Ascending aorta (tissue), 2 donors: ENCODE measurements at places on chromosomes 3 and 15. TPM values are rescaled to one million over a fixed set of nuclear protein-coding genes. Genes with fewer than 3 reads are reported as not detected.

- no peak for DNase-seq
Observed at GRCh38 chr3:119768668-119769393, 13.1 kb upstream of the NR1I2 start.

- DNase-seq: no peak
Observed at GRCh38 chr15:78898540-78898939, 25.9 kb downstream of the MORF4L1 start.

GRCh38 chr3:179072100-179072438 is 460 bp upstream of the ZMAT3 start:
- peak; percentile 64 for DNase-seq

- DNase-seq: no peak
Observed at GRCh38 chr3:72279068-72279604, 494.2 kb upstream of the PROK2 start.

GRCh38 chr3:166456286-166456685 is 619.1 kb upstream of the BCHE start:
- no peak for DNase-seq

- no peak for DNase-seq
Observed at GRCh38 chr15:98138910-98139309, 178.4 kb downstream of the ARRDC4 start.

- DNase-seq: no peak
Observed at GRCh38 chr3:160174621-160175020, 50.6 kb upstream of the C3orf80 start.

- DNase-seq: no peak
Observed at GRCh38 chr3:108804966-108805365, 17.6 kb upstream of the TRAT1 start.

The CYP11A1 gene
- 62.4 TPM for total RNA-seq

The PAK6 gene
- not detected for total RNA-seq

The GUCA1C gene
- total RNA-seq: not detected

The SNX33 gene
- 53.5 TPM for total RNA-seq

The SLC12A1 gene
- total RNA-seq: not detected

The MYZAP gene
- 7.6 TPM for total RNA-seq

The OCA2 gene
- 1.2 TPM for total RNA-seq

The SPESP1 gene
- total RNA-seq: 6.1 TPM
